Aortic smooth muscle cell (primary cell): ENCODE measurements at places on chromosomes 4 and X. TPM values are rescaled to one million over a fixed set of nuclear protein-coding genes. Genes with fewer than 3 reads are reported as not detected.

The SLC4A4 gene
- total RNA-seq, result 0.40 and 0.44 TPM in 2 replicates

The PGAM4 gene
- total RNA-seq, result not detected in 2 replicates

The CWH43 gene
- total RNA-seq, result not detected in 2 replicates

The TBC1D9 gene
- total RNA-seq, result 32.0 and 36.4 TPM in 2 replicates

The SCML2 gene
- 1.2 TPM in 2 replicates for total RNA-seq

The SCFD2 gene
- total RNA-seq, result 106 and 107 TPM in 2 replicates

The BMX gene
- 2.6 and 4.6 TPM in 2 replicates for total RNA-seq

The KCNIP4 gene
- total RNA-seq, result not detected in 2 replicates

The RPL9 gene
- 2,112 and 2,342 TPM in 2 replicates for total RNA-seq

The MTNR1A gene
- not detected in 2 replicates for total RNA-seq

The ARL9 gene
- 0.13 and 0.19 TPM in 2 replicates for total RNA-seq
